ENCODE measurements at places on chromosomes 6 and 20.

- DNase-seq, result no peak
Observed at GRCh38 chr20:37353285-37353849, 7.4 kb downstream of the SRC start.

GRCh38 chr6:98092331-98092730, 742.0 kb upstream of the POU3F2 start:
- no peak for DNase-seq

DNA sequence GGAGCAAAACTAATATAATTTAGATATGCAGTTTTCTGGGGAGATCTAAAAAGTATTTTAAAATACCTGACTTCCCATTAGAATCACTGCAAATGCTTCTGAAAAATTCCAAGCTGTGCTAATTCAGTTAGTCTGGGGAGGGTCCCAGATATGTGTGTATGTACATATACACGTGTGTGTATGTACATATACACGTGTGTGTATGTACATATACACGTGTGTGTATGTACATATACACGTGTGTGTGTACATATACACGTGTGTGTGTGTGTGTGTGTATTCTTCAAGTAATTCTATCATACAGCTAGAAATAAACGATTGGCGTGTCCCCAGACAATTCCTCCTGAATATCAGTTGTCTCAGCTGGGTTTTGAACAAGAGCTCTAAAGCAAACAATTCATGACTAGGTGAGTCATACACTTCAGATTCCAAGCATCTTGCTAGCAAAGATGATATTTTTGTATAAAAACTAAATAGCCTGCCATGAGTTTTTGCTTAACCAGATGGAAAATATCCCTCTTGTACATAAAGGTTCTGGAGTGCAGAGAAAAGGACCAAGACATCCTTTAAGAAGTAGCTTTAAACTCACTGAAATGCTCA, 58.2 kb downstream of the SPACA1 start:
- DNase-seq, result no peak

DNA sequence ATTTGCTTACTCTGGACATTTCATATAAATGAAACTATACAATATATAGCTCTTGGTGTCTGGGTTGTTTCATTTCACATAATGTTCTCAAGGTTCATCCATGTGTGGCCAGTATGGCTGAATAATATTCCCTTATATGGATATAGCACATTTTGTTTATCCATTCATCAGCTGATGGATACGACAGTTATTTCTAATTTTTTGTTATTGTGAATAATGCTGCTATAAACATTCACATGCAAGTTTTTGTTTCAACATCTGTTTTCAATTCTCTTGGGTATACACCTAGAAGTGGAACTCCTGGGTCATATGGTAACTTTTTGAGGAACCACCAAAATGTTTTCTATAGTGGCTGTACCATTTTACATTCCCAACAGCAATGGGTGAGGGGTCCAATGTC, 101.1 kb downstream of the CDK19 start:
- DNase-seq, result no peak

DNA sequence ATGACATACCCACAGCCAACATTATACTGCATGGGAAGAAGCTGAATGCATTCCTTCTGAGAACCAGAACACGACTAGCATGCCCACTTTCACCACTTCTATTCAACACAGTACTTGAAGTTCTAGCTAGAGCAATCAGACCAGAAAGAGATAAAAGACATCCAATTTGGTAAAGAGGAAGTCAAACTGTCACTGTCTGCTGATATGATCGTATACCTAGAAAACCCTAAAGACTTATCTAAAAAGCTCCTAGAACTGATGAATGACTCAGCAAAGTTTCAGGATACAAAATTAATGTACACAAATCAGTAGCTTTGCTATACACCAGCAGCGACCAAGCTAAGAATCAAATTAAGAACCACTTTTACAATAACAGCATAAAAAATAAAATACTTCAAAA, 60.5 kb downstream of the EYS start:
- no peak for DNase-seq

DNA sequence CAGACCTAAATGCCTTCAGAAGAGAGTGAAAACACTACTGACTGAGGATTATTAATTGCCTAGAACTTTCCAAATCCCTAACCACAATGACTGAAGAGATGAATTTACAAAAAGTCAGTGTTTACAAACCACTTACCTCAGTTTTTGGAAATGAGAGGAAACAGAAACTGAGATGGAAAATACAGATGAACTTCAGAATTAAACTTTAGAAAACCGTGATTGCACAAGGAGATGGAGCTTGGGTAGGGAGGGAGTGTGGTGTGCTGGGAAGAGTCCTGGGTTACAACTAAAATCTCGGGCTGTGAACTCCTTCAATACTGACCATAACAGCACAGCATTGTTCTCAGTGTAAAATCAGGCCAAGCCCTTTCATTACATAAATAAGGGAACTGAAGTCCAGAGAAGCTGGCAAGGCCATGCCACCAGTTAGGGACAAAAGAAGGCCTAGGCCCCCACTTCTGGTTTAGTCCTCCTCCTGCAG, 4.0 kb downstream of the ELMO2 start:
- DNase-seq, result no peak

DNA sequence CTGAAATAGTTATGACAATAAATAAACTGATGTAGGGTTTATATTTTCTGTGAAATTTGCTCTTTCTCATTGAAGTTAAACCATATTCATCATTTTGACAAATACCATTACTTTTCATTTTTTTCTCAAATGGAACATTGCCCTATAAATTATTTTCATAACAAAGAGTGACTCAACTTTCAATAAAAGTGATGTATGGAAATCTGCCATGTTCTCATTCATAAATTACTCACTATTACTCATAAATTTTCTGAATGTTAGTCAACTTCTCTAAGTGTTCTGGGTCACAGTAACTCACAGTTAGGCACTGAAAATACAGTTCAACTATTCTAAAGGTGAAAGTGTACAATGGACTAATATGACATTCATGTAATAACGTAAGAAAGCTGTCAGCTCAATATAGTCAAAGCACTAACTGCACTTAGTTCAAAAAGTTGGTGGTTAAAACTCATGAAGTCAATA, 19.0 kb upstream of the STX11 start:
- DNase-seq, result no peak

DNA sequence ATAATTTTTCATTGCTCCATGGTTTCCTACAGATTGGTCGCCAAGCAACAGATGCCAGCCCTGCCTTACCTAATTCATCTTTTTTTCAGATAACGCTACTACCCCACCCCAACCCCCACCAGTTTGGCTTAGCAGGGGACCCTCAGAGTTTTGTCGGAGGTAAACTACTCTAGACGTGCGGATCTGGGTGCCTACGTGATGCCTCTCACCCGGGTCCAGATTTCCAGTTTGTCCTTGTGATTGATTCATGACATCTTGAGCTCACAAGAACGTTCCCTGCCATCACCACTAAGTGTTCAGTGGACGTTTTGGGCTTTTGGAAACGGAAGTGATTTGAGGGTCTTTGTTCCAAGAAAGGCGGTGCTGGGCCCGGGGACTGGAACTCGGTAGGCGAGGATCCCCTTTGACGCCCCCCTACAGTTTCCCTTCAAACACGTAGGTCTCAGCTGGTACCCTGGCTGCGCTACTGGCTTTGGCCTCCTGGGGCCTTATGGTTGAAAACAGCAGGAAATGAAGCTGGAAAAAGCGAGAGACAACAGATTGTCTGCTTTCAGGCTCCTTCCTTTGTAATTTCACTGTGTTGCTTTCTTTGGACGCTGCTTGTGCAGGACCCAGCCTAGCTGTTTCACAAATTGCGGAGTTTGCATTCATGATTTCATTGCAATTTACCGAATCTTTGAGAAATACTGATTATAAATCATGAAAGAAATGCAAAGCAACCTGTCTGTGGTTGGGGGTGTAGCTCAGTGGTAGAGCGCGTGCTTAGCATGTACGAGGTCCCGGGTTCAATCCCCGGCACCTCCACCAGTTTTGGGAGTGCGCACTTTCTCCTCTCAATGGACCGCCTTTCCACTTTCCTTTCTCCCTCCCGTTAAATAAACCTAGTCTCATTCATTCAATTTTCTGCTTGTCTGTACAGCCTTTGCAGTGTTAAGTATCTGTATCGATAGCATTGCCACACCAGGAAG, 81.0 kb downstream of the GPX5 start:
- DNase-seq, result peak; percentile 94

DNA sequence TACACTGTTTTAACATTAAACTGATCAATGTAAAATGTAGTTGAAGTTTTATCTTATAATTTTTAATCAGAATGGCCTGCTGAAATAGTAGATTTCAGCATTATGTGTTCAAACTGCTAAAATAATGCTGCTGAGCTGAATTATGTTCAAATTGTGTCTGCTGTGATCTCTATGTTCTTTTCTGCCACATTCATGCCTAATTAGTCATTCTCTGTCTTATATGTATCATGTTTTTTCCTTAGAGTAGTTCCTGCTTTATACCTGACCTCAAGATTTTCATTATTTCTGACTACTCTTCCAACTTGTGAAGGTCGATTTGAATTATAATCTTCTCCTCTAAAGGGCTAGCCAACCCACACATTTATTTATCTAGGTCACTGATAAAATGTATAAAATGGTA, 476.7 kb upstream of the EPHA7 start:
- DNase-seq, result no peak

- no peak for DNase-seq
Observed at GRCh38 chr20:35901678-35902544, 52.4 kb downstream of the SCAND1 start.

- DNase-seq, result no peak
Observed at GRCh38 chr20:23401051-23401450, 20.2 kb downstream of the NAPB start.

DNA sequence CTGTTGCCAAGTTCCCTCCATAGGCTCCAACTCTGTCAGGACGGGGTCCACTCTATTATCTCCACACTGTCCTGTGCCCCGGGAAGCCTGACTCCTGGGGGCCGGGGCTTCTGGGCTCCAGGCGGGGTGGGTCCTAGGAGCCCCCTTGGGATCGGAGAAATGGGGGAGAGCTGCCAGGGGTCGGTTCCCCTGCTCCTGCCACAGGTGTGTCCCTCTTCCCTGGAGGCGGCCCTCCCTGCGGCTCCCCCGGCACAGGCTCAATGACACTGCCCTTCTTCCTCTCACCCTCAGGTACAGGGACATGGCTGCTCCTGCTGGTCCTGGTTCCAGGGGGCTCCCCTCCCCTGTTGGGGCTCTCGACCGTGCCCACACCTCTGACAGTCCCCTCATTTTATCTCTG, 110.0 kb downstream of the DHX35 start:
- no peak for DNase-seq

DNA sequence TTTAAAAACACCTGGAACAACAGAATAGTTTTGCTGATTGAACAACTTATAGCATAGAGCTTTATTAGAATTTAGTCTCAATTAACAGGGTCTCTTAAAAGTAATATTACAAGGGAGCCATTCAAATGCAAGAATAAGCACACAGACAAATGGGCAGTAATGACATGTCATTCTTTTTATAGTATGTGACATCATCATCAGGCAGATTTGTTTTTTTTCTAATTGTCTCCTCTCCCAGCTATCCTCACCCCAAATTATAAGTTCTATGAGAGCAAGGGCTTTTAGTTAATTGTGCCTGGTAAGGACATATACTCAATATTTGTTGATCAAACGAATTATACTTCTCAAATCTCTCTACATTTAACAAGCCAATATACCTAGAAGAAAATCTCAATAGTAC, 11.0 kb downstream of the PGM3 start:
- no peak for DNase-seq

GRCh38 chr6:158799051-158799792, 19.9 kb downstream of the EZR start:
- peak; percentile 98 for DNase-seq

- no peak for DNase-seq
Observed at GRCh38 chr6:89290401-89291155, 24.5 kb downstream of the GABRR2 start.

- no peak for DNase-seq
Observed at GRCh38 chr6:39279539-39279938, 34.7 kb downstream of the KCNK17 start.

DNA sequence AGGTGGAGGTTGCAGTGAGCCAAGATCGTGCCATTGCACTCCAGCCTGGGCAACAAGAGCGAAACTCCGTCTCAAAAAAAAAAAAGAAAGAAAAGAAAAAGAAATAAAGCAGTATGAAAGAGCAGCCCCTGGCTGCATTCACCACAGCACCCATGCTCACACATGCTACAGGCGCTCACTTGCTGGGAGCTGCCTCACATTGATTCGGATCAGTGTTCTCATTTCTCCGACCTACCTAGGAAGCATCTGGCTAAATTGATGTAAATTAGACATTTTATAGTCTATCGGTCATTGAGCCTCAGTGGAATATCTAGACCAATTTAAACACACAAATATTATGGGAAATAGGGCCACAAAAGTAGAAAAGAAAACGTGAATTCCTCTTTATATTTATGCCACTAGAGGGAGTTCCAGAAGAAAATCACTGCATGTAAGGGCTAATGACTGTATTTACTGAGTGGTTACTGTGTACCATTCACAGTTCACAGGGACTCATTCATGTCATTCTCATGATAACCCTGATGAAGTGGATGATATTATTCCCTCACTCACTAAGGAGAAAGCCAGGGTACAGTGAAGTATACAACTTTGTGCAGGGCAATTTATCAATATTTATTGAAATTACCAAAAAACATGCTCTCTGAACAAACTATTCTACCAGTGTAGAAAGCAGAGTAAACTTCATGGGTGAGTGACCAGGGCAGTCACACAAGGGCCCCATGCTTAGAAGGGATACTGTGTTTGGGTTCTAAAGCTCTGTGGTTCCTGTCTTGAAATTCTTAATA, 5.3 kb upstream of the MOG start:
- DNase-seq, result no peak

DNA sequence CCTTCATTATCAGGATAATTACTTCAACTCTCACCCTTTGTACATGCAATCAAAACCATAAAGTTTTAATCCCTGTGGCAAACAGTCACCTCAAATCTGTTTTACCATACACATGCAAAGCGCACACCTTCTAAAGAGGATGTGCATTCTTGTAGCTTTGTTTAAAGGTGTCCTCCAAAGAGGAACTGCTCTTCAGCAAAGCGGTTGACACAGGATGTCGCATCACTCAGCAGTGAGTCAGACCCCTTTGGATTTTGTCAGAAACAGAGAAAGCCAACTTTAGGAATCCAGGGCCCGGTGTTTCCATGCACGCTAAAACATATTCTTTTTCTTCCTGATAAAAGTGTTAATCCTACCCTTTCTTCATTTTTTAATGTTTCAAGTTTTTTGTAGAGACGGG, 268.3 kb upstream of the ARID1B start:
- DNase-seq, result no peak

DNA sequence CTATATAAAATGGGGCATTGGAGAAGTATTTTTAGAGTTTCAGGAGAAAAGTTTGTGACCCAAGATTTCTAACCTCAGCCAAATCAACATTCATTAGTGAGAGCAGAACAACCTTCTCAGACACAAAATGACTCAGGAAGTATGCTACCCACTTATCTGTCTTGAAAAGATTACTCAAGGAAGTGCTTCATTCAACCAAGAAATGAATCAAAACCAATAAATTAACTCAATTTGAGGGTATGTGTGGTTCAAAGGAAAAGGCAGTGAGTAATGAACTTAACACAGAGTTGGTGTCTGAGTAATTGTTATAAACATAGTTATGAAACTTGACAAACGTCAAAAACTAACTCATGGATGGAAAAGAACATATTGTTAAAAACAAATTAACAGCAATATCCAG, 227.6 kb downstream of the HAO1 start:
- DNase-seq, result no peak

GRCh38 chr6:139392794-139393193, 18.3 kb upstream of the CITED2 start:
- no peak for DNase-seq

GRCh38 chr6:168045141-168045691, 33.8 kb downstream of the FRMD1 start:
- DNase-seq, result no peak

Data from NCI-H1105 (cell line).